ENCODE measurements at places on chromosomes 3 and 15.
A peak's percentile ranks its signal among the peaks of the same experiment; 100 is the strongest.

GRCh38 chr3:152071924-152072323, 196.8 kb upstream of the MBNL1 start:
- no peak for DNase-seq

- DNase-seq: no peak
Observed at GRCh38 chr3:195790901-195791300, 20.8 kb downstream of the MUC4 start.

- no peak for DNase-seq
Observed at GRCh38 chr3:55169608-55170072, 241.8 kb upstream of the LRTM1 start.

DNA sequence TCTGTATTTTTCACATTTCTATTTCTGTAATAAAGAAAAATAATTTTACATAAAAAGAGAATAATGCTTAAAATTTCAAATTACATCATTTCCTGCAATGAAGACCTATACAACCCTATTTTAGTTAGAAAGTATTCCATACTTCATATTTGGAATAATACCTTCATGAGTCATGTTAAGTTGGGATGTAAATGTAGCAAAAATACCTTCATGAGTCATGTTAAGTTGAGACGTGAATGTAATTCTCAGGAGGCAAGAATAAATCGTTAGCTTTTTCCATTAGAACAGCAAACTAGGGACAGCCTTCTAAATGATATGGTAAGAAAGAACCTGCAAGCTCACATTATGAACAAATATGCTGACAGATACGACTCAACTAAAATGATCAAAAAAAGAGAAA, 91.9 kb downstream of the NAALADL2 start:
- no peak for DNase-seq

DNA sequence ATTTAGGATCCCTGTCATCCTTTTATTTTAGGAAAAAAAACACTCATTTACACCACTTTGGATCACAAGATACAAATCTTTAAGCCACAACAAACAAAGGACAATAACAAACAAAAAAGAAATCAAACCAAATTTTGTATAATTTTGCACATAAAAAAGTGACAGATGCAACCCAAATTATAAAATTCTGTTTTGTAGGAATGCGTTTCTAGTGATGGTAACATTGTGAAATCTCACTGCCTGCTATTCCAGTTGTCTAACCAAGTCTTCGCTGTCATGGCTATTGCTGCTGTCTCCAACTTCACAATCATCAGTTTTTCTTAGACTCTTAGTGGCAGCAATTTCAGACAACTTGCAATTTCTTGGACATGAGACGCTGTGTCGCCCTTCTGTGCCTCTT, 58.3 kb upstream of the ARL6 start:
- DNase-seq: no peak

DNA sequence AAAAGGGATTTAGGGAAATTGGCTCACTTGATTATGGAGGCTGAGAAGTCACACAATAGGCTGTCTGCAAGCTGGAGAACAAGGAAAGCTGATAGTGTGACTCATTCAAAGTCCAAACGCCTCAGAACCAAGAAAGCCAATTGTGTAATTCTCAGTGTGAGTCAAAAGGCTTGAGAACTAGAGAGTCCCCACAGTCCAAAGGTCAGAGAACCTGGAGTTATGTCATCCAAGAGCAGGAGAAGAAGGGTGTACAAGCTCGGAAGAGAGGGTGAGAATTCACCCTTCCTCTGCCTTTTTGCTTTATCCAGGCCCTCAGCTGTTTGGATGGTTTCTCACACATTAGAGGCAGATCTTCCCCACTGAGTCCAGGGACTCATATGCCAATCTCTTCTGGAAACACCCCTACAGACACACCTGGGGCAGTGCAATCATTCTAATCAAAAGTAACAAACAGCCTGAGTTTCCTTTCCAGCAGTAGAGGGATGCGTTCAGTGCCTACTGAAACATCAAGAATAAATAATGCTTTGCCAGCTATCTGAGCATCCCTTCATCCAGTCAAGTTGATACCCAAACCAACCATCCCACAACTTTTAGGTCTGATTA, 271.5 kb downstream of the SATB1 start:
- DNase-seq: no peak

GRCh38 chr15:73803806-73804205, 50.7 kb upstream of the INSYN1 start:
- DNase-seq: no peak

GRCh38 chr15:94414916-94415315, 183.6 kb downstream of the MCTP2 start:
- DNase-seq: no peak

DNA sequence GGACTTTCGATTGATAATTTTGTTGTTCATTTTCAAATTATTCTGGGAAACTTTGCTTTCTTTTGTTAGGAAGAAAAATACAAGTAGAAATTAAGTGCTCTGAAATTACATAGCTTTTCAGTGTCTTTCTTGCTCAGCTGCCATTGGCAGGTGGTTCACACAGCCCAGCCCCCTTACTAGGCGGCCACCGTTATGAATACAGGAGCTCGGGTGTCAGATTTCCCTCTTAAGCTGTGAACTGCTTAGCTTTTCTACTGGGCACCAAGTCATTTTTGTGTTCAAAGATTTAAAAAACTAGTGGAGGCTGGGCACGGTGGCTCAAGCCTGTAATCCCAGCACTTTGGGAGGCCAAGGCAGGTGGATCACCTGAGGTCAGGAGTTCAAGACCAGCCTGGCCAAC, 55.2 kb downstream of the HMG20A start:
- DNase-seq: no peak

- DNase-seq: no peak
Observed at GRCh38 chr15:84633311-84634227, 20.5 kb downstream of the WDR73 start.

DNA sequence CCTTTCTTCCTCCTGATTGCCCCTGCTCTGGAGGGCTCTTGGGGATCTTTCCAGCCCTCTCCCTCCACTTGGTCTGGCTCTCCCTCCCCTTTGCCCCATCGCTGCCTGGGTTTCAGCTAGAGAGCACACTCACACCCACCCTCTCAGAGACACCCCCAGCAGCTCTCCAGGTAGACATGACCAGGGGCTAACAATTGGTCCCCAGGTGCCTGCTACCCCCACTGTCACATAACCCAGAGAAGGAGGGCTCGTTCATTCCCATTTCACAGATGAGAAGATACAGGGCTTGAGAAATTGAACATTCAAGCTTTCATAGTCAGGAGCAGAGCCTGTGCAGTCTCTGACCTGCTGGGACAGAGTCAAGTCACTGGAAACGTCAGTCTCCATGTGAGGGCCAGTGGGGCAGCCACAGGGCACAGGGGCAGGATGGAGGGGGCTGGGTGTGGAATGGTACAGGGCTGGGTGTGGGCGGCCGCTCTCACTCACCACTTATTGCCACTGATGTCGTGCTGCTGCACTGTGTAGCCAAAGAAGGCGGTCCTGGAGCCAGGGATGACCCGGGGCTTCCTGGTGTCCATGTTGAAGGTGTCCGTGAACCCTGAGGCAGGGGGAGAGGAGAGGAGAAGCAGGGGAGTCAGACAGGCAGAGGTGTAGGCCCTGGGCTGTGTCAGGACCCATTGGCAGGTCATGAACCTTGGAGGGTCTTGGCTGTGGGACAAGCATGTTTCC, 29.4 kb downstream of the ITGA11 start:
- no peak for DNase-seq

DNA sequence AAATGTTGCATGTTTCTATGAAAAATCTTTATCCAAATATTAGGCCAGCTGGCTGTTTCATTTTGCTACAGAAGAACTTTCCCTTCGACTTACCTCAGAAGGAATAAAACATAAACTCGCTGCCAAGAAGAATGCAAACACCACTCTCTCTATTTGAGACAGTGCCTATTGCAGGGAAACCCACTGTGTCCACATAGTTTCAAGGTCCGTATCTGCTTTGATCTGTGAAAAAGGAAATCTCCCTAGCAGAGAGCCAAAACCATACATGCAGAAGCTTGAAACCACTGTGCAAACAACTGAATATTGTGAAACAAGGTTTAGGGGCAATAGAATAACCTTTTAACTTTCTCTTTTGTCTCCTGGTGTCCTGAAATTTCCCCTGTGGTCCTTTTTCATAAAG, 35.0 kb upstream of the CAPN7 start:
- DNase-seq: no peak

DNA sequence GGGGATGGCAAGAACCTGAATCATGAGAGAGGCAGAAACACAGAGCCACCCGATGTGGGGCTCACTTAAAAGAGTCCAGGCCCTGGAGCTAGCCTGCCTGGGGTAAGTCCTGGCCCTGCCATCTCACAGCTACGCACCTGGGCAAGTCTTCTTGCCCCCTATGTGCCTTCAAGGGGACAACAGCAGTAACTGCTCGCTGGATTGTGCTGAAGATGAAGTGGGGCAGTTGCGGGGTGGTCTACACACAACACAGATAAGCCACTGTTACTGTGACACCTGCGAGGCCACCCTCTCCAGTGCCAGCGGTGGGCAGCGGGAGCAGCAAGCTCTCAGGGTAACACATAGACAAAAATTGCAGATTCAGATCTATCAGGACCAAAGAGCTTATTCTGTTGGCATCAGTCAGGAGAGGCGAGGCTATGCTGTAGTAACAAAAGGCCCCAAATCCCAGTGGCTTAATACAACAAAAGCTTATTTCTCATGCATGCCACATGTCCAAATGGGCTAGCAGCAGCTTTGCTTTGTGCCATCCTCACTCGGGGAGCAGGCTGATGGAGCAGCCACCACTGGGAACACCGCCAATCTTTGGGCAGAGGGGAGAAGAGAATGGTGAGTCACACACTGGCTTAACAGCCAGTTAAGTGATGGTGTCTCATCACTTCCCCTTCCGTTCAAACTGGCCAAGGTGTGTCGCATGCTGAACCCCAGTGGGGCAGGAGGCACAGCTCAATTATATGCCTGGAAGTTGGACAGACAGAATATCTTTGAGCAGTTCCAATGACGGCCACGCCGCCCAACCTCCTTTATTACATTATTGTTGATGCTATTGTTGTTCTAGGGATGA, 78.3 kb downstream of the WNT7A start:
- no peak for DNase-seq

DNA sequence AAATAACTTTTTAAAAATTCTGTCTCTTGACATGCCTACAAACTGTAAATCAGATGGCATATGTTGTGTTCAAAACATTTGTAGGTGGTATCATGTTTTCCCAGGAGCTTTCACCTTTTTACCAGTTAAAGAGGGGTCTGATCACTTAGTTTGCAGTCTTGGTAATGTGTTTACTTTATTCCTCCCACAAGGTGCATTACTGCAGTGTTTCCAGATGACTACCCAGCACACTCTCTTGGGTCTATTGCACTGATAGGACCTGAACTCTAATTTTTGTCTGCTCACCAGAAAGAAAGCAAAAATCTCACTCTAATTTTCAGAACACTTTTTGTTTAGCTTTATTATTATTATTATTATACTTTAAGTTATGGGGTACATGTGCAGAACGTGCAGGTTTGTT, 734.1 kb downstream of the GBE1 start:
- no peak for DNase-seq

DNA sequence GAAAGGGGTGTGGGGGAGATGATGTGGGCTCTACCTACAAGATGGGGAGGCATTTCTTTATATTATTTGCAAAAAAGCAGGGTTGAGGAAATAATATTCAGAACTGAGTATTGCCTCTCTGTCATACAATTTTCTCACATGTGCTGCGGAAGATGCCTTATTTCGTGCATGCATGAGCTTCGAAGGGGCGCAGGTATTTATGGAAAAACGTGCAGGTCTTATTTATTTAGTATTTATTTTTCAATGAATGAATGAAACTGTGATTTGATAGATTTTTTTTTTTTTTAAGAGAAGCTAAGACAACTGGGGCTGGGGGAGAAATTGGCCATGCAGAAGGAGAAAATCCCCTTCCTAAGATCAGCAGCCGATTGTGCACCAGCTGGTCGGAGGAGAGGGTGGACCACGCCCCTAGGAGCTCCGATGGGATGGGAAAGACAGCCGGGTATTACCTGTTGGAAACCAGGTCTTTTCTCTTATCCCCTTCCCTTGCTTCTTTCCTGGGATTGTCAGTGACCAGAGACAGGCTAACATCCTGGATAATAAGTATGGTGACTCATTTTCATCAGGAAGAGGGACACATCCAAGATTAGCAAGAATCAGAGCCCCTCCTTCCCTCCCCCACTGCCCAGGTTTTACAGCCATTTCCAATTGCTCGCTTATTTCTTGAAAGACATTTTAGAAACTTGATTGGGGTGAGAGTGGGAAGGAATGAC, 875 bp downstream of the GAP43 start:
- no peak for DNase-seq

DNA sequence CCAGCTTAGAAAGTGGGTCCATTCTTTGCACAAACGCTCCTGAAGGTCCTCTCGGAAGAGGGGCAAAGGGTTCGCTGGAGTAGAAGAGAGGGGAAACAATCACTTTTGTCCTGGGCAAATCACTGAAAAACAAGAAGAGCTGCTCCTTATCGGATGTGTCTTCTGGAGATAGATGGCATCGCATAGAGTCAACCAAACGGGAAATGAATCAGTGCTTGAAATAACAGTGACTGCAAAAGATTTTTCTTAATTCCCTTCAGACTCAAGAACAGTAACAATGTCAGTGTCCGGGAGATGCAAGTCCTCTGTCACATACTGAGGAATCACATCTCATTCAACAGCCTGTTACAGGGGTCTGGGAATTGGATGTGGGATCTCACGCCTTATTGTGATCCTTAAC, 78.8 kb upstream of the PCSK6 start:
- no peak for DNase-seq

DNA sequence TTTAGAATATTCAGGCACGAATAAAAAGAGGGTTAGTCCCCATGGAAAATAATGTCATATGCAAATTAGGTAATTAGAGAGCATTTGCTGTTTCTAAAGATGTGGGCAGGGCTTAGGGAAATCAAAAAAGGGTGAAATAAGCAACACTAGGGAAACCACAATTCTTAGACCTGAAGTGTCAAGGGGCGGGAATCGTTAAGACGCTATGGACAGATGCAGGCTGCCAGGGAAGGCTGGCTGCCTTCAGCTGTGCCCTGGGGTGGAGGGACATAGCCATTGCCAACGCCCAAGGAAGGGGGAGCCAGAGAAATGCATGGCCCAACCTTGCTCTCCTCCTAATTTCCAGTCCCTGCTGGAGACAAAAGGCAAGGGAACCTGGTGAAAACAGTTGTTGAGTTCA, 141.7 kb upstream of the PROK2 start:
- no peak for DNase-seq

DNA sequence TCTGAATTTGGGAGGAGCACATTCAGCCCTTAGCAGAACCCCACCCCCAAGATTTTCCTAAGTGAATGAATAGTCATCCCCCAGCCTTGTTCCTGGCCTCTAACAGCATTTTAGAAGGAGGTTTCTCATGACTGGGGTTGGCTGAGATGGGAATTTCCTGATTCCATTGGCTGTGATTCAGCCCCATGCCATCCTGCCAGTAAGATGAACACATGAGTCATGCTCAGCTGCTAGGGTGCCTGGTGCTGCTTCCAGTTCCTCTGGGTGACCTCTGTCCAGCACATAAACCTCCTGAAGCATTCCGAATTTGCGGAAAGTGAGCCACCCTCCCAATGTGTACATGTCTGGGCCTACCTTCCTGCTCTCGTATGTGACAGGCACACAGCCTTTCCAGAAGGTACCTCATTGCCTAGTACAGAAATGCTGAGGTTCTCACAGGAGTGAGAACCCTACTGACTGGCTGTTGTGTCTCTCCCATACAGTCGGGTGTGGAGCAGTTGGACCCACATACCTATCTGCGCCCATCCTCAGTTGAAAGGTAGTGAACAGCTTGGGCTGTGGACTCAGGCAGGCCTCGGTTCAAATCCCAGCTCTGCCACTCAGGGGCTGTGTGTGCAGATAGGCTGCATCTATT, 91.7 kb downstream of the APBA2 start:
- DNase-seq: peak; percentile 57
